ENCODE measurements at places on chromosomes 1 and 21.

GRCh38 chr1:27507960-27508665 is 18.1 kb upstream of the WASF2 start:
- DNase-seq: no peak

GRCh38 chr1:243264717-243265116 is 8.9 kb downstream of the SDCCAG8 start:
- no peak for DNase-seq

DNA sequence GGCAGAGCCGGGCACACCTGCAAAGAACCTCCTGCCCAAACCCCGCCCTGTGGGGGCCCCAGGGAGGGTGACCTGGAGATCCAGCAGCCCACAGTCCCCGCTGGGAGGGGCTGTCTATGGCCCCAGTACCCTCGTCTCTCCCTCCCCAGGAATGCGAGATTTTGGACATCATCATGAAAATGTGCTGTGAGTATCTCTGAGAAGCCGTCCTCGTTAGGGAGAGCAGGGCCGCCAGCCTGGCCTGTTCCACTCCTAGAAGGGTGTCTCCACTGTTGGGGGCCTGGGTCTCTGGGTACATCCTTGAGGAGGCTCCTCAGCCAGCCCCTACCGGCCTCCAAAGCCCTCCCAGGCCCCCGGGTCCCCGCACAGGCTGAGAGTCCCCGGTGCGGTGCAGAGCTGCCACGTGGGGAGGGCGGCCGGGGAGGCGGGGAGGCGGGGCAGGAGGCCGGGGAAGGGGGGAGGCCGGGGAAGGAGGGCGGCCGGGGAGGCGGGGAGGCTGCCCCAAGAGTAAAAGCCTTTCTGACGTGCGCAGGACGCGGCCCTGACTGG is 18.7 kb downstream of the COL6A1 start:
- no peak for DNase-seq

DNA sequence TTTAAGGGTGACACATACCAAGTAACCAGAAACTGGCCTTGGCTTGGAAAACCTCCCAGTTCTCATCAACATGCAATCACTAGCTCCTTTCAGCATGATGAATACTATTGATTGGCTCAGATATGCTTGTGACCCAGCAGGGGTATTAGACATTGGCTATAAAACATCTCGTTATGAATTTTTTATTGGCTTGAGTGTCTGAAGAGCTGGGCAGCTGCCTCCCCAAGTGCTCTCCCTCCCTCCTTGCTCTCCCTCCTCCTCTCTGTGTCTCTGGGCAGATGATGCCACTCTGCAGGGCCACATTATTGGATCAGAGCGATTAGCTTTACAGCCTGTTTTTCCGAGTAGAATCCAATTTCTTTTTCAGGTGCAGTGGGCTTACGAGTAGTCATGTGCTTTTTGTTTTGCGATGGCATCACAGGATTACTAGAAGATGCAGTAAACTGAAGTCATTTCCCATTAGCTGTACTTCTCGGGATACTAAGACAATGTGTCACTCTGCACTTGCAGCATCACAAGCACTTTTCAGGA is 79.3 kb upstream of the ATF3 start:
- DNase-seq: no peak

- no peak for DNase-seq
These were observed 52.1 kb upstream of the LAPTM5 start for GRCh38 chr1:30809514-30810263.

- no peak for DNase-seq
These were observed 15.9 kb upstream of the RGS8 start for GRCh38 chr1:182700351-182700709.

GRCh38 chr1:31443673-31444072 is 30.7 kb downstream of the SERINC2 start:
- DNase-seq: no peak

- no peak for DNase-seq
These were observed 9.6 kb downstream of the RAB42 start for GRCh38 chr1:28601696-28602095.

GRCh38 chr1:159892944-159893343 is 7.0 kb downstream of the CFAP45 start:
- no peak for DNase-seq

DNA sequence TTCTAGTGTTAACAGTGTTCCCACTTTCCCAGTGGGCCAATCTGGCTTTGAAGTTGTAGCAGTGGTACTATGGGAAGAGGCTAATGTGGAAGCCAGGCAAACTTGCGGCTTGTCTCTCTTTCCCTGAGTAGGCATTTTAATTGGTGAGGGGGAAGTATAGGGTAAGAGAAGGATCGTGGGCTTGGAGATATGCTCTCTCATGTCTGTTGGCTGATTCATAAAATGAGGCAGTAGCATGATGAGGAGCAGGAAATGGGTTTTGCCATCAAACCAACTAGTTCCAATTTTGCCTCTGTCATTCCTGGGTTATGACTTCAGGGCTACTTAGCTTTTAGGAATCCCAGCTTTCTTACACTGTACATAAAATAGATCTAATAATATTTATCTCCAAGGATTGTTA is 12.1 kb downstream of the C8A start:
- no peak for DNase-seq

DNA sequence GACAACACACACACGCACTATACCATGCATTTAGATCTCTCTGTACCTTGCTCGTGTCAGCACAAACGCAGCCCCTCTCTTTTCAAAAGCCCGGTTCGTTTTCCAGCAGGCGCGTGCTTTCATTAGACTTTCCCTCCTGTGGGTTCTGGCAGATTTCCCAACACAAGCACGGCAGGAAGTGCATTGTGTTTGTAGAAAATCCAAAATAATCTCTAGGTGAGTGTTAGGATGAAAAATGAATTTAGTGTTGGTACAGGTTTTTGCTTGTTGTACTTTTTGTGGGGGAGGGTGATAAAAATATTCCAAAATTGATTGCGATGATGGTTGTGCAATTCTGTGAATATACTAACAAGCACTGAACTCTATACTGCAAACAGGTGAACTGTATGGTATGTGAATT is 54.1 kb upstream of the POFUT2 start:
- DNase-seq: no peak

- no peak for DNase-seq
These were observed 119.7 kb upstream of the WNT4 start for GRCh38 chr1:22262583-22262982.

DNA sequence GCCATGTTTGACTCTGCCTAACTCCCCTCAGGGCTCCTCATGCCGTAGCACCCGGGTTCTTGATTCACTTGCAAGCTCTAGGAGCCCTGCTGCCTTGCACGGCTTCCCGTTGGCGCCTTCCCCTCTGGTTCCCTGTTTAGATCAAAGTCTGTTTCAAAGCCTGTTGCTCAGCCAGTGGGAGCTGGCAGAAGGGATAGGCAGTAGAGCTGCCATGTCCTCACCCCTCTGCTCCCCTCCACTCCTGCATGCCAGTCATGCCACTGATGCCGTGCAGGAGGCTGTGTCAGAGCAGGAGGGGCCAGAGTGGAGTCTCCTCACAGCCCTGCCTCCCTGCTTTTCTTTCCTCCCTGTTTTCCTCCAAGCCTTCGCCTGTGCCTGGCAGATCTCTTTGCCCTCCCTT is 26.5 kb downstream of the HMGCS2 start:
- DNase-seq: no peak

DNA sequence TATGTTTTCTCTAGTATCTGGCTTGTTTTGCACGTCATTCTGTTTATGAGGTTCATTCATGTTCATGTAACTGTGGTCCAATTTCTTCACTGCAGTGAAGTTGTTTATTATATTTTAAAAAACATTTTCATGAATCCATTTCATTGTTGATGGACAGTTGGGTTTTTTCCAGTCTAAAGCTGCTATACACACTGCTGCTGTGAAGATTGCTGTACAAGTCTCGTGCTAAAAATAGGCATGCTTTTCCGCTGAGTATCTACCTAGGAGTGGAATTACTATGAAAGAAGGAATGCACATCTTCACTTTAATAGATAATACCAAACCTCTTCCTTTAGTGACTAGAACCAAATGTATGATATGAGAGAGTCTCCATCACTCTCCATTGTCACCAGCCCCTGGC is 49.0 kb upstream of the ETS2 start:
- DNase-seq: no peak

- DNase-seq: no peak
These were observed 121.3 kb downstream of the HUNK start for GRCh38 chr21:31993826-31994825.

DNA sequence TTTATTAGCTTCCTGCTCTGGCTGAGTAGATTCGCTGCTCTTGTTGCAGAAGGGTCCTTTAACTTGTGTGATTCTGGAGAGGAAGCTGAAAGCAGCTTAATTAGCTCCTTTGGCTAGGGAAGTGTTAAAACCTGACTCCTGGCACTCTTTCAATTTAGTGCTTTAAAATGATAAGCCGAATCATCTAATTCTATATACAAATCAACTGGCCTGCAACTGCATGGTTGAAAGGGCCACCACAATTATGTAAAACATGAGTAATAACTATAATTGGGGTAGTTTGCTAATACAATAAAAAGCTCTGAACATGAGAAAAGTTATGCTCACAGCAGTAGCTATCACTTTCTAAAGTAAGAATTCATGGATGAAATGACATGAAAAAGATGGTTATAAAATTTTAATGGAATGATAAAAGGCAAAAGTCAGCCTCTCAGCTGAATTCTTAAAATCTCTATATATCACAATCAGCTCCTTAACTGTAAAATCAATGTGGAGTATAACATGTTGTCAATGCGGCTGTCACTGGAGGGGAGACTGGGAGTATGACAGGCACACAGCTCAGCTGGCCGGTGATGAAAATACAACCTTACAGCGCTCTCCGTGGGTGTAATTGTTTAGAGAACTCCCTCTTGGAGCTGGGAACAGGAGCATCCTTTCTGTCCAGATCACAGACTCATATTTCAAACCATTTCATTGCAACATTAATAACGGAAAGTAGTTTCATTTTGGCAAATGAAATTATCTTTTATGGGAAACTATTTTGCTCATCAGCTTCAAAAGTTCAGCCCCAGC is 324.4 kb downstream of the KCTD3 start:
- DNase-seq: no peak

- DNase-seq: no peak
These were observed 68.3 kb downstream of the RNASEL start for GRCh38 chr1:182520736-182521135.

GRCh38 chr1:214332946-214333798 is 52.2 kb downstream of the SMYD2 start:
- DNase-seq: no peak

- DNase-seq: no peak
These were observed 94.9 kb upstream of the IGSF21 start for GRCh38 chr1:18012686-18013085.

DNA sequence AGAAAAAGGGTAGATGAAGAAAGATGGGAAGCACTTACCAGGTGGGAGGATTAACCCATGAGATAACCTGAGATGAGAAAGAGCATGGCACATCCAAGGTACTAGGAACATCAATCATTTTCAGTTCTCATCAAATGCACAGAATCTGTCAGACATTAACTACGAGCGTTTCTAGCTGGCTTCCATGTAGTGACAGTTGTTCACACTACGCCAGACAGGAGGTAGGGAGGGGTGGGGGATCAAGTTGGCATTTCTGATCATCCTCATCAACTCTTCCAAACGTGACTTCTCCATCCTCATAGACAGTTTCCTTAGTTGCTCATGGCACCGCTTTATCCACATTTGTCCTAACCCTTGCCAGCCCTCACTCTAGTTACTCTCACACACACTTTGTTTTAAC is 120.2 kb downstream of the PLD5 start:
- no peak for DNase-seq

- no peak for DNase-seq
These were observed 162.2 kb downstream of the DSCAM start for GRCh38 chr21:40684726-40685125.

DNA sequence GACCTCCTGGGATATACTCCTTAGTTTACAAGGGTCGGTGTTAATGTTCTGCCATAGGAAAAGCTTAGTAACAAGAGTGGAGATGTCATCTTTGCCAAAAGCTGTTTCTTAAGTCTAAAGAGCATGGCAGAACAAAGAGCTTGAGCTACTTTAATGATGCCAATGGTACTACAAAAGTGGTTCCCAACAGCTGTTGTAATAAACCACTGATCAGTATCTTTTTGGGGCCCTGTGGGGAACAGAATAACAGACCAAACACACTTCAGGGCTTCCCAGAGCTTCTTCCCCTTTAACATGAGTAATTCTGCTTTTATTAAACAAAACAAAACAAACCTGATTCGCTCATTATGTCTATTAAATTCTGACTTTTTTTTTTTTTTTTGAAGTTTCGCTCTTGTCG is 116.3 kb downstream of the NCAM2 start:
- DNase-seq: no peak

GRCh38 chr21:41465176-41465781 is 39.2 kb downstream of the MX1 start:
- DNase-seq: no peak

DNA sequence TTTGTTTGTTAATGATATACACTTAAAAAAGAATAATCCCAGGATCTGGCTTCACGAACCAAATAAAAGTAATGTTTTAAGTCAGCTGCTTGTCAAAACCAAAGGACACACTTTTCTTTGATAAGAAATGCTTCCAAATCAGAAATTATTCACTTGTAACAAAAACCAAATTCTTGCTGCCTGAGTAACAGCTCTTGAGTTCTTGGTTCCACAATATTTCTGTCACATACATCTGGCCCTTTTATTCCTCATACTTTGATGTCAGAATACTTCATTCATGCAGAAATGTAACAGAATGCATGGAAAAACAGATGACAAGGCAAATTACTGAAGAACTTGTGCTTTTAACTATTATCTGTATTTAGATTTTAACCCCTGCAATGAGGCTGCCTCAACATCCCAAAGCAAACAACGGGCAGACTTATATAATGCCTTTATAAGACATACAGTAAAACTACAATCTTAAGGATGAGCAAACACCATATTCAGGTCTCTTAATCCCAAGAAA is 1.5 kb downstream of the VAMP4 start:
- no peak for DNase-seq

- DNase-seq: no peak
These were observed 462.3 kb upstream of the NFIA start for GRCh38 chr1:60620087-60620486.

DNA sequence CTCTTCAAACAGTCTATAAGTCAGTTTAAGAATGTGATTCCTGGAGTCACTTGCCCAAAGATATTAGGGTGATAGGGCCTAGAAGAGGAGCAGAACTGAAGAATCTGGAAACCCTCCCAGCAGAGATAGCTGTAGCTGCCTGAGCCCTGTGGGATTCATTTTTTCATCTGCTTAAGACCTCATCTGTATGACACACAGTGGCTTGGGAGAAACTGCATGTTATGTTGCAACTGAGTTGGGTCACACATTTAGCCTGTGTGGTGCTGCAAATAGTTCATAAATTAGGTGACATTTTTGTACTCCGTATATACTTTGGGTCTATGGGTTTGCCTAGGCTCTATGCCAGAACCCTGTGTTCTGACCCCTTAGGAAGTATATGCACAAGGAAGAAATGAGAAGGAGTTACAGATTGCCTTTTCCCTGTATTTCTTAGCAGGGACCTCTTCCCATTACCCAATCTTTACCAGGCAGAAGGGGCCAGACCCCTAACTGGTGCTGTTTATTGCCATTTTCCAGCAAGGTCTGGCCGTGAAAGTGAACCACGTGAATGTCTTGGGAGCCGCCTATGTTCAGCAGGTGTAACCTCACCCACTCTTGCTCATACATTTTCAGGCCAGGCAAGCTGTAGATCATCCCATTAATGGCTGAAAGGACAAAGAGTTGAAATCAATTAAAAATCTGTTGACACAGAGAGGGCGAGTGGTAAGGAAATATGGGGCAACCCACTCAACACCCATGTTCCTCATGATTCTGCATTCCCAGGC is 41.9 kb upstream of the SLC19A2 start:
- DNase-seq: no peak
